ENCODE measurements at places on chromosomes 4 and X.
A peak's percentile ranks its signal among the peaks of the same experiment; 100 is the strongest.

DNA sequence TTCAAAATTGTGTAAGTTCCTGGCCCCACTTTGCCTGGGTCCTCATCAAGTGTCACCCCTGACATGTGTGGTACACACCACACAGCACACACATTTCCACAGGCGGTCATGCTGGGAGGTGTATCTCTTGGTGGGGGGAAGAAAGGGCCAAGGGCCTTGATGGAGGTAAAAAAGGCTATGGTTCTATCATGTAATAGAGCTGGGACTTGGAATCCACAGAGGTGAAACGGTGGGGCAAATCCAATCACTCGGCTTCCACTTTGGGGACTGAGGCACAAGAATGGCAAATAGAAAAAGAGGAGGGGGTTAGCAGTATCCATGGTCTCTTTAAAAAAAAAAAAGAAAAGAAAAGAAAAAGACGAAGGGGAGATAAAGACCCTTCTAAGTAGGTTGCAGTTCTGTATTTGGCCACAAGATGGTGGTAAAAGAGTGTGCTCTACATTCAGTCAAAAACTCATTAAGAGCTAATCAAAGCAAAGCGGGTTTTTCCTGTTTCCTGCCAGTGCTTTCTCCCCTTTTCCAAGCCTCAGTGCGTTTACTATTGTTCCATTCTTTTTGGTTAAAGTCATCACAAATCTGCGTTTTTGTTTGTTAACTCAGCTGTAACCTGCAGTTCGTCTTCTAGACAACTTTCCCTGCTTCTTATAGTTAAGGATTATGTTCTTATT lies 37.0 kb upstream of the ATP6AP2 start:
- peak; percentile 37 for DNase-seq

DNA sequence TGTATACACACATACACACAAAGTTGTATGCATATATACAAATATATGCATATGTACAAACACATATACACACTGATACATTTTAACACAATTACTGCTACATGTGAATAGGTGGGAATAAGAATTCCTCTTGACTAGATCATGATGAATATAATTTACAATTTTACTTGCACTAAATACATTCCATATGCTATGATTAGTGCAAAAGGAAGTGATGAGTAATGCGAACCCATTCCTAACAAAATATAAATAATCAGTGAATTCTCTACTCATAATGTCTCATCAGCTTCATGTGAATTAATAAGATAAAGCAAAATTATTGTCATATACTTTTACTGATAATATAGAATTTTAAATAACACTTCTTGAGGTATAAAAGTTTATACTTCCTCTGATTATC lies 1077.3 kb upstream of the PCDH10 start:
- peak; percentile 54 for DNase-seq

DNA sequence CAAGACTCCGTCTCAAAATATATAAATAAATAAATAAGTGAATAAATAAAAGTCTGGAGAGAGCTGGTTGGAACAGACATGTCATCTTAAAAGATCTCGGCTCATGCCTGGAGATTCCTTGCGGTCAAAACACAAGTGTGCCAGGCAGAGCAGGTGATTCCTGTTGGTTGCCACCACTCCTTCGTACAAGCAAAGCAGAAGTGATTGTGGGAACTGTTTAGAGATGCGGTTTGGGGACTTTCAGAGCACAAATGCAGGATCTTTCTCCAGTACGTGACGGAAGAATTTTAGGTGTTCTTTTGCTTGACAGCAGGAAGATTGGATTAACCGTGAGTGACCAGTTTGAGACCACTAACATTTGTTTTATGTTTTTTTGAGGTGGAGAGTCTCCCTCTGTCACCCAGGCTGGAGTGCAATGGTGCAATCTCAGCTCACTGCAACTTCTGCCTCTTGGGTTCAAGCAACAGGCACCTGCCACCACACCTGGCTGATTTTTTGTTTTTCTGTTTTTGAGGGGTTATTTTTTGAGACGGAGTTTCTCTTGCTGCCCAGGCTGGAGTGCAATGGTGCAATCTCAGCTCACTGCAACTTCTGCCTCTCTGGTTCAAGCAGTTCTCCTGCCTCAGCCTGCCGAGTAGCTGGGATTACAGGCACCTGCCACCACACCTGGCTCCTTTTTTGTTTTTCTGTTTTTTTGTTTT lies 2.8 kb upstream of the CRLF2 start:
- no peak for DNase-seq

DNA sequence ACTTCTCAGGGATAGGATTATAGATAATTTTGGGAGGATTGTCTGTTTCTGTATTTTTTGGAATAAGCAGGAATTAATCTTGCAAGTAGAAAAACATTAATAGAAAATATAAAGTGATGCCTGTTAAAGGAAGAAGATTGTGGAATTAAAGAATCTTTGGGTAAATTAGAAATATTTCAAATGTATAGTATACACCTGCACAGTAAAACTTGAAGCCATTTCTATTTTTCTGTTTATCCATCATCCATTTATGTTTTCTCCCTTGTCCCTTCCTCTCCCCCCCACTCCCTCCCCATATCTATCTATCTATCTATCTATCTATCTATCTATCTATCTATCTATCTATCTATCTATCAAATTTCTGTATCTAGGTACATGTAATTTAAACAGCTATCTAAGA lies 46.9 kb upstream of the GEMIN8 start:
- no peak for DNase-seq

- DNase-seq = peak; percentile 70
Observed at GRCh38 chr4:79650794-79651431, 242.9 kb upstream of the GK2 start.

- peak; percentile 60 for DNase-seq
Observed at GRCh38 chr4:107755841-107756356, 35.9 kb upstream of the PAPSS1 start.

DNA sequence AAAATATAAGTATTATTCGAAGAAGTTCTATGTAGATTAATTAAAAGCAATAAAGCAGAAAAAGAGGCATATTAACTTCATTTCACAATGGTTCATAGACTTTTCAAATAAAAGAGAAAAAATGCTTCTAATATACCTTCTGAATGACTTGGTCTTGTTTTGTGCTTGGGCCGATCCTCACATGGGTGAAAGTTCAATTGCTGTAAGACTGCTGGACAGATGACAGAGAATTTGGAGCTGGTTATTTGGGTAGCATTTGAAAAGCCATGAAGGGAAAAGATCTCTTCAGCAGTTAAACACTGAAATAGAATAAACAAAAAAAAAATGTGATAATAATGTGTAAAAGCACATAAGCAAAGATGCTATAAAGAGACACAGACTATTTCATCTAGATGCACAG lies 29.8 kb downstream of the SLC39A8 start:
- DNase-seq = no peak

GRCh38 chr4:77845400-77845799 lies 17.2 kb upstream of the MRPL1 start:
- no peak for DNase-seq

DNA sequence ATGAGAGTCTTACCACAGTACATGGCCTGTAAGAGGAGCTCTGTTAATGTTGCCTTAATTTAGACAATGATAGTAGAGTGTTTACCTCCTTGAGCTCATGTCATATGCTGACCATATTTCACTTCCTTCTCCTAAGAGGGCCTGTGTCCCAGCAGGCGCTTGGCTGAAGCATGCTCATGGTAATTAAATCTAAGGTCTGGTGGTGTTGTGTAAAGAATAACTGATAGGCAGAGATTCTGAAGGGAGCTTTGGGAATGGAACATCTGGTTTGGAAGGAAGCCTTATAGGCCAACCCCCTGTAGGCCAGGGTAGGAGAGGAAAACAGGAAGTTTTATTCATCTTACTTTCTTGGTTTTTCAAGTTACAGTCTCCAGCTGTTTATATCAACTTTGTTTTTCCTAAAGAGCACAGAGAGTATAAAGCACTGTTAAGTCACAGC lies 300.2 kb downstream of the USP46 start:
- DNase-seq = no peak

DNA sequence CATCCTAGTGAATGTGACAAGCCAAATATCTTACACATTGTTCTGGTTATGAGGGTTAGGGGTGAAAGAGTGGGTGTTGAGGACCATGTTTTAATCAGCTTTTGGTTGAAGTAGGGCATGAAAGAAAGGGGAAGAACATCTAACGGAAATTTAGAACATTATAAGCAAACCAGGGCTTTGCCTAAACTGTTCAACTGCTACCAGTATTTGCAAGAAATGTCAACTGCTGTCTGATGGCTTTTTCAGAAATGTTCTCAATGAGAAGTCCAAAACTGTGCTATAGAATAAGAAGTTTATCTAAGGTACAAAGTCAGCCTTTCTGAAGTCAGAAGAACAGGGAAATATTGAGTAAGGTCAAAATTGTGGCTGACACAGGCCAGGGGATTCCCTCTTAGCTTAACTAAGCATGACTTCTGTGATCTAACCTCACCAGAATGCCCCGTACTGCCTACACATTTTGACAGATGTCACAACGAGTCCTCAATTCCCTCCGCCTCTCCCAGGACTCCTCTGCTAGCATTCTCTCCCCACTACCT lies 67.1 kb downstream of the DTHD1 start:
- no peak for DNase-seq

- DNase-seq = no peak
Observed at GRCh38 chr4:2947926-2948325, 15.3 kb downstream of the NOP14 start.

- peak; percentile 86 for DNase-seq
Observed at GRCh38 chrX:104165894-104166734, at the start of gene FAM199X. Gene FAM199X (plus strand): TSS chrX:104166453. CDS start chrX:104166786, 333 bp downstream.

DNA sequence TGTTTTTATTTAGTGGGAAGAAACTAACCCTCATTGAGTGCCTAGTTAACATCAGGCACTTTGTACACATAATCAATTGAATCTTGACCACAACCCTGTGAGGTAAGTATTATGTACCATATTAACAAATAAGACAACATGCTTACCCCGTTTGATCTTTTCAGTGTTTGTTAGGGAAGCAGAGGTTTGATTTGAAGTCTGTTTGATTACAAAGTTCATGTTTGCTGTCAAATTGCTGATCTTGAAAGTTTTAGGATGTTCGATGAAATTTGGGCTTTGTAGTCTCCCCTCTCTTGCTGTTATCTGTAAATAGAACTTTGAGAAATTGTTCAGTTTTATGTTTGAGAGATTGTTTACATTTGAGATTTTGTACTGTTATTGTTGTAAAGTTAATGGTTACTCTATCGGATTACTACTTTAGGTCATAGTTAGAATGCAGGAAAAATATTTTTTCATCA lies 13.4 kb upstream of the ADH4 start:
- DNase-seq = no peak

DNA sequence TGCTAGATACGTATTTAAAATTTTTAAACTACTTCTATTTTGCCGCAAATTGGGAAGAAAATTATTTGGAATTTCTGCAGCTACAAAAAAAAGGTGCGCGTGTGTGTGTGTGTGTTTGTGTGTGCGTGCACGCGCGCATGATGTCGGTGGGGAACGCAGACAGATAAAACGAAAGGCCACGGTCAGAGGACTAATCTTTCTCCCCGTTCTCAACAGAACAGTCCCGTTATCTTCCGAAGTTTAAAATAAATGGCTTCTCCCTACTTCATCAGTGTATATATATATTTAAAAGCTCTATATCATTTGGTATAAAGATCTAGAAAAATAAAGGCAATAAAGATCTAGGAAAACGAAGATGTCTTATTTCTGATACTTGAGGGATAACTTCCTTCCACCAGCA lies 1.5 kb downstream of the MGARP start:
- no peak for DNase-seq

DNA sequence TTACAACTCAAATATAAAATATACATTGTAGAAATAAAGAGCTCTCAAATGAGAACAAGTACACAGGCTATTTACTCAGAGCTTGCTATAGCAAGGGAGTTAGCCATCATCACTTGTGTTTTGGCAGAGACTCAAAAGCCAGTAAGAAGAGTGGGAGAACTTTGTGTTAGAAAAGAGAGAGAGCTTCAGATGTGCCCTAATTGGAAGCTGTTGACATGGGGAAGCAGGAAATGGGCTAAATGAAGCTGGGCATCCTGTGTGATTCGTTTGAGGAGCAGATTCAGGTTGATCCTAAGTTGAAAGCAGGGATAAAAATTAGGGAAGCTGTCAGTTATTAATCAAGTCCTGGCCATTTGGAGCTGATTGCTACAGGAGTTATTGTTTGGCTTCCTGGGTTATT lies 207.4 kb upstream of the MAOA start:
- no peak for DNase-seq

GRCh38 chr4:1767061-1767769 lies 25.9 kb upstream of the FGFR3 start:
- DNase-seq = peak; percentile 39

GRCh38 chr4:152535360-152535902 lies 461 bp downstream of the FBXW7 start:
- DNase-seq = no peak

DNA sequence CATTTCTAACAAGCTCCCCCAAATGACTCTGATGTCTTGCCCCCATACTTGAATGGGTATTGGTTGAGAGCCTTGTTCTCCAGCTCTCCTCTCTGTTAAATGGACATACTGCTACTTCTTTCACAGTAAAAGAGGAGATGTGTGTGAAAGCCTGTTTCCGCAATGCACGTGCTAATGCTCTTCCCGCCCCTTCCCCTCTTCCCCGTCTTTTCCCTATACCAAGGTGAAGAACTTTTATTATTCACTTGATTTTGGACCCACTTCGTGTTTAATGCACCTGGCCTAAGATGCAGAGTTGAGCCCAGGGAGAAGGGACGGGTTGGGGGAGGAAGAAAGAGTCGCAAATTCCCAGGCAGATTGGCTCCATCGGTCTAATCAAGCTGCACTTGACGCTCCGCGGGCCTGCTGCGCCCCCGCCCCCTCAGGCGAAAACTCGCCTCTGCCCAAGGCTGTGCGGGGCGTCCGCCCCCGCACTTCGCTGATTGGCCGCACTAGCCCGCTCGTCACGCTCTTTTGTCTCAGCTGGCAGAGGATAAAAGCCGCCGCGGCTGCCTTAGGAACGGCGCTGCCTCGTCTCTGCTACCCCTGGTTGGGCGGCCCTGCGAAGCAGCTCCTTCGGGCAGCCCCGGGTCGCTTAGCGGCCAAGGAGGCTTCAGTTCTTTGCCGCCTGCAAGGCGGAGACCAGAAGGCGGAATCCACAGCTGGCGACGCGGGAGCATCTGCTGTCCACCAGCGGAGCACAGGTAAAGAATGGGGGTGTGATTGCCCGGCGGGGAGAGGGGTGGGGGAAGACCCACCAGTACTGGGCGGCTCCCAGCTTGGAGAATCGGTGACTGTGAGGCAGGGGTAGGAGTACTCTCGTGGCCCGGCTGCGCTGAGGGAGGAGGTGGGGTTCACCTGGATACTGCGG lies at the start of gene ZCCHC12:
Gene ZCCHC12 (plus strand): TSS at position 562 of the 910 bp plus-strand sequence. CDS start 1,421 bp downstream, outside the sequence.
- DNase-seq = peak; percentile 27

- DNase-seq = no peak
Observed at GRCh38 chrX:15908603-15909290, 54.1 kb upstream of the AP1S2 start.

DNA sequence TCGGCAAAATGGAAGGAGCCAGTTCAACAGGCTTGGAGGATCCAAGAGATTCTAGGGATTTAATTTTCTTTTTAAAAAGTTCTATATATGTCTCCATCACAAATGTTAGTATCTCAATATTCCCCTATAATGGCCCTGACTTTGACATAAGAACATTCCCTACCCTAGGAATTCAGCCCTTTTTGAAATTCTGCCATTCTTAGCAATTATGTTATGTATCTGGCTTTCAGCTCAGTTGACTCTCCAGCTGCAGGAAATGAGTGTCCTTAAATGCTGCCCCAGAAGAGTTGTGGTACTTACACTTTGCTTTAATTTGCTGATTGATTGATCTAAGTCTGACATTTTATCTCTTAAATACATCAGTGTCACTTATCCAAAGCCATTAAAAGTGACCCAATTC lies 1454.3 kb downstream of the FSTL5 start:
- no peak for DNase-seq

- peak; percentile 17 for DNase-seq
Observed at GRCh38 chr4:121655320-121656268, 41.2 kb downstream of the ANXA5 start.
